ENCODE measurements at places on chromosomes 5 and 9. TPM values are rescaled to one million over a fixed set of nuclear protein-coding genes. Genes with fewer than 3 reads are reported as not detected.

- no peak for DNase-seq
These were observed 23.5 kb downstream of the PCSK5 start for GRCh38 chr9:75914002-75914401.

Gene LTC4S
- 19.7 TPM for total RNA-seq

GRCh38 chr9:125446561-125447094 is 185.0 kb downstream of the GAPVD1 start:
- DNase-seq, result no peak

DNA sequence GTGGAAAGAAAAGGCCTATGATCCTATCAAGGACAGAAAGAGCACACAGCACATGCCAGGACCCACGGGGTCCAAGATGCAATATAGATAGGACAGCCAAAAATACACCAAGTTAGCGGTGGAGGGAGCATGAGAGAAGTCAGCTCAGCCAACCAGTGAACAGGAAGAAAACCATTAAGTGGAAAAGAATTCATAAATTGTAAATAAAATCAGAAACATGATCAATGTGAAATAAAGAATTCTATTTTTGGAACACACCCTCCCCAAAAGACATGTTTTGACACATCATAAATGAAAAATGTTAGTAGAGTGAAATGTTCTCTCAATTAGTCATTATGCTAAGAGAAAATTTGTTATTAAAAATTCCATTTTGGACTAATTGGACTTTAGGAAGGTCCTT is 35.6 kb downstream of the ATPSCKMT start:
- no peak for DNase-seq

DNA sequence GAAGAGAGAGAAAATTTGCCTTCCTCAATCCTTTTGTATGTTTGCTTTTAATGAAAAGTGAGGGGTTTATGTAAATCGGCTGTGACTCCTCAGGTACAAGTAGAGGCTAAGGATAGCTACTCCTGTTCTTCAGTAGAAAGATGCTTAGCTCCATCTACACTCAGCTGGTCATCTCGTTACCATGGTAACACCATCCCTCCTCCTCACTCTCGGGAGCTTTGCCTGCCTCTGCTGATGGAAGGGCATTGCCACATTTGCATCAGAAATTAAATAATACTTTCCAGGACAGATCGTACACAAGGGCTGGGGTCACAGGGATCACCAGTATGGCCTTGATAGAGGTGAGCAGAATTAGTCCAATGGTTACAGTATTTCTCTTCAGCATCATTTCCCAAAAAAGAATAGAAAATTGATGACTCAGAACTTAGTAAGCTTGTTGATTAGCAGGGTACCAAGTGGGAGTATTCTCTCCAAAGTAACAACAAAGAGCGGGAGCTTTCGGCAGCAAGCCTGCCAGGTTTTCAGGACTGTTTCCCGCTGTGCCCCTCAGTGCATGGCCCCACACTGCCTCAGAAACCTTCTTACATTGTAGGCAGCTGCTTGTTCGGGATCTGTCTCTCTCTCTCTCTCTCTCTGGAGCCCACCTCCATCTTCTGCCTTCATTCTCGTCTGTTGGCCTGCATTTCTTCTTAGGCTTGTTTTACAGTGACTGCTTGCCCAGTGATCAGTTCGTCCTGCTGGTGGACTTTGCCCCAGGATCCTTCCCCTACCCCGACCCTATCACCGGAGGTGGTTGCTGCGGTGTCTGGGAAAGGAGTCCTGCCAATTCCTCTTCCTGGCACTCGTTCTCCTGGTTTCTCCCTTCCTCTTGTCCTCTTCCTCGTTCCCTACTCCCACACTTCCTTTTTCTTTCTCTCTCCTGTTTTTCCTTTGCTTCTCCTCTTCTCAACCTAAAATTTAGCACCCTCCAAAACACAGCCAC is 51.9 kb upstream of the SNAPC3 start:
- no peak for DNase-seq

- no peak for DNase-seq
These were observed 288.6 kb upstream of the DAB2 start for GRCh38 chr5:39713250-39713916.

- DNase-seq, result no peak
These were observed 33.6 kb downstream of the SUB1 start for GRCh38 chr5:32618962-32619361.

Gene GNG10
- 49.9 TPM for total RNA-seq

- DNase-seq, result peak; percentile 35
These were observed 10.4 kb upstream of the CMBL start for GRCh38 chr5:10317825-10318682.

GRCh38 chr9:20620650-20621470 is 1.4 kb downstream of the MLLT3 start:
- DNase-seq, result peak; percentile 83

GRCh38 chr5:17189381-17190036 is 27.9 kb upstream of the BASP1 start:
- peak; percentile 85 for DNase-seq

GRCh38 chr5:88688984-88689667 is 193.9 kb downstream of the MEF2C start:
- DNase-seq, result no peak

DNA sequence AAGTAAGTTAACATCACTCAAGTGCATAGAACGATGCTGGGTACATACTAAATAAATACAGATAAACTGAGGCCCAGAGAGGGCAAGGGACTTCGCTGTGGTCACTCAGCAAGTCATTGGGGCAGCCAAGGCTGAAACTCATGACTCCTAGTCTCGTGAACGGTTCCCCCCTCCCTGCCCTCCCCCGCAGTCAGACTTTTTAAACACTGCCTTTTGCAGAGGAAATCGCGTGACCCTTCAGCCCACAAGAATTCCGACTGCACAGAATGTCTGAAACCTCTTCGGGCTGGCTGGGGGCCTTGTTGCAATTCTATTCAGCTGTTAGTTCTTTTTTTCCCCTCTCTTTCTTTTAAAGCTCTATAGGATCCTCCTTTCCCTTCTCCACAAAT is 28.1 kb downstream of the NEK6 start:
- DNase-seq, result peak; percentile 94

- DNase-seq, result no peak
These were observed 381.6 kb upstream of the PRR16 start for GRCh38 chr5:120082316-120083068.

DNA sequence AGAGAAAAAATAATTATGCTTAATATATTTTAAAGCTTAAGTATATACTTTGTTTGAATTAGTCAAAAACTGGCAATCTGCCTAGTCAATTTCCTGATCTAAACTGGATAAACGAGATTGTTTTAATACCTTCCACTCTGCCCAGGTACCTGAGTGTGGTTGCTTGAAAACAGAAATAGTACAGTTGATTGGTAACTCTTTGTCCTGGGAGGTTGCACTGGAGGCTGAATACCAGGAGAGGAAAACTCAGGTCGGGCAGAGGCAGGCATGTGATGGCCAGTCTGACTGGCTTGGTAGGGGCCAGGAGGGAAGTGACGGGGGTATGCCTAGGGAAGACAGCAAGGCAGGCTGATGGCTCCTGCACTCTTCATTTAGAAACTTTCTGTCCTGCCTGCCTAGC is 80.2 kb downstream of the PIK3R1 start:
- DNase-seq, result no peak

- no peak for DNase-seq
These were observed 4.3 kb upstream of the FAT2 start for GRCh38 chr5:151595411-151595826.

GRCh38 chr9:115212832-115213231 is 94.9 kb upstream of the TNC start:
- no peak for DNase-seq

Gene GLDC
- total RNA-seq, result 0.52 TPM

Gene TAS2R1
- total RNA-seq, result not detected

Gene SEMA6A
- total RNA-seq, result 18.6 TPM

- DNase-seq, result no peak
These were observed 103.1 kb upstream of the SARDH start for GRCh38 chr9:133841167-133841812.

Gene CBY3
- total RNA-seq, result not detected

GRCh38 chr5:121628783-121629182 is 222.9 kb upstream of the FTMT start:
- DNase-seq, result no peak

Gene LRRTM2
- total RNA-seq, result 0.10 TPM

- no peak for DNase-seq
These were observed 69.8 kb downstream of the CMYA5 start for GRCh38 chr5:79759436-79759835.

Gene SURF6
- total RNA-seq, result 11.5 TPM

Gene RPL12
- 993 TPM for total RNA-seq

GRCh38 chr9:19551124-19551929 is 142.5 kb downstream of the ACER2 start:
- DNase-seq, result no peak

Gene PCDH12
- total RNA-seq, result 8.7 TPM

Gene EXD3
- 13.9 TPM for total RNA-seq

- DNase-seq, result peak; percentile 93
These were observed 654 bp downstream of the PURA start for GRCh38 chr5:140114341-140115185.

- no peak for DNase-seq
These were observed 16.2 kb upstream of the ERAP1 start for GRCh38 chr5:96823900-96824380.

GRCh38 chr9:2913026-2913425 is 69.1 kb upstream of the PUM3 start:
- DNase-seq, result no peak

DNA sequence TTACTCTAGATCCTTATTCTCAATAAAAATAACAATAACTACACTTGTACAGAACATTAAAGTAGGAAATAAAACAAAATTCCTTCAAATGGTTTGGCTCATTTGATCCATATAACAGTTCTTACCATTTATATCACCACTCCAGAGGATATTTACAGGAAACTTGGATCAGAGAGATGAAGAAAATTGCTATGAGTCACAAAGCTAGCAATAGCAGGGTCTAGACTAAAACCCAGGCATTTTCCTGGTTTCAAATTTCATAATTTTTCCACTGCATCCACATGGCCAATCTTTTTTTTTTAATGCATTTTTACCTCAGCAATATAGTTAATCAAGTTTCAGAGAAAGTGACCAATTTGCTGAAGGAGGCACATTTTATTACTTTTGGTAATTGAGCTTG is 299.2 kb downstream of the ELAVL2 start:
- DNase-seq, result no peak

GRCh38 chr9:111094433-111094924 is 56.2 kb upstream of the LPAR1 start:
- DNase-seq, result no peak

DNA sequence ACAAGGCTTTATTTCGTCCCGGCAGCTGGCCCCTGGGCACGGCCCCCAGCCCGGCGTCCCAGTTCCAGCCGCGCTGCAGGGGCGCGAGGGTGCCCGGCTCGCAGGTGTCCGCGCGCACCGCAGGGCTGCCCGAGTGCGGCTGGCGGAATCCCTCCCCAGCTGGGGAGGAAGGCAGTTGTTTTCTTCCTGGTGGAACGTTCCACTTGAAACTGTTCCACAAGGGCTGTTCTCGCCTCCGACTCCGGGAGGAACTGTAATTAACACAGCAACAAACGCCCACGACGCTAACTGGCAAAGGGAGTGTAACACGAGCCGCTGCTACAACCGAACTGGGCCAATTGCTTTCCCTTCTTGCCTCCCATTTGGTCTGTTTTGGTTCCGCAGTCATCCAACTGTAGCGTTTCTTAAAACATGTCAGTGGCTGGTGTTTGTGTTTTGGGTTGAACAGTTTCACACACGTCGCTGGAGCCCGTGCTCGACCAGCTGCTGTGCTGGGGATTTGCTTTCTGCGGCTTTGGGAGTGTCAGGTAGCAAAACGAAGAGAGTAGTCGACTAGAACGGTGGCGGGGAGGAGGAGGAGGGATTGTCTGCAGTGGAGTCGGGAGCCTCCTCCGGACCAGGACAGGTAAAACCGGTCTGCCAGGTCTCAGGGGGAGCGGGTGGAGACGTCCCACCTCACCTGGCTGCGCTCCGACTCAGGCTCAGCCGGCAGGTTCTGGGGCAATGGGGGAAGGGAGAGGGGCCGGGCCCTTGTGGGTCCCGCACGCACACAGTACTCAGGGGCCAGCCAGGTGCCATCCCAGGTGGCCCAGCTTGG is 131.6 kb upstream of the NIPBL start:
- peak; percentile 84 for DNase-seq

Gene MSMP
- total RNA-seq, result not detected

GRCh38 chr5:143606043-143606752 is 202.7 kb upstream of the NR3C1 start:
- no peak for DNase-seq

GRCh38 chr5:144549580-144549979 is 378.9 kb downstream of the KCTD16 start:
- no peak for DNase-seq

- DNase-seq, result no peak
These were observed 20.4 kb downstream of the CNOT8 start for GRCh38 chr5:154878642-154879335.

DNA sequence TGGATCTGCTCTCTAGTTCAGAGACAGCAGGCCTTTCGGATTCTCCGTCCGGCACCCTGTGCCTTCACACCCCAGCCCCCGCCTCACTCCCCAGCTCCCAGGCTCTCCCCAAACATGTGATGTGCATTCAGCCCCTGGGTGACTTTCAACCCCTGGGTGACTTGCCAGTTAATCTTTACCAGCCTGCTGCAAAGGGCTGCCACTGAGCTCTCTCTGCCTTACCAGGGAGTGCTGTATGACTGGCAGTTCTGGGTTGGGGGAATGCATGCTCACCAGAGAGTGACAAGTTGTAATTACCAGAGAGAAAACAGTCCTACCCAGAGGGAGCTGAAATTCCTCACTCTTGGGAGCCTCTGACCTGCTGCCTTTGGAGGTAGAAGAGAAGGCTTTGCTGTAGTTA is 4.9 kb upstream of the ADRA1B start:
- DNase-seq, result no peak

GRCh38 chr5:180618829-180619562 is 27.7 kb upstream of the SCGB3A1 start:
- DNase-seq, result no peak

- peak; percentile 77 for DNase-seq
These were observed at the start of gene PLPPR1 for GRCh38 chr9:101028346-101029314. Gene PLPPR1 (plus strand): TSS chr9:101028727.

DNA sequence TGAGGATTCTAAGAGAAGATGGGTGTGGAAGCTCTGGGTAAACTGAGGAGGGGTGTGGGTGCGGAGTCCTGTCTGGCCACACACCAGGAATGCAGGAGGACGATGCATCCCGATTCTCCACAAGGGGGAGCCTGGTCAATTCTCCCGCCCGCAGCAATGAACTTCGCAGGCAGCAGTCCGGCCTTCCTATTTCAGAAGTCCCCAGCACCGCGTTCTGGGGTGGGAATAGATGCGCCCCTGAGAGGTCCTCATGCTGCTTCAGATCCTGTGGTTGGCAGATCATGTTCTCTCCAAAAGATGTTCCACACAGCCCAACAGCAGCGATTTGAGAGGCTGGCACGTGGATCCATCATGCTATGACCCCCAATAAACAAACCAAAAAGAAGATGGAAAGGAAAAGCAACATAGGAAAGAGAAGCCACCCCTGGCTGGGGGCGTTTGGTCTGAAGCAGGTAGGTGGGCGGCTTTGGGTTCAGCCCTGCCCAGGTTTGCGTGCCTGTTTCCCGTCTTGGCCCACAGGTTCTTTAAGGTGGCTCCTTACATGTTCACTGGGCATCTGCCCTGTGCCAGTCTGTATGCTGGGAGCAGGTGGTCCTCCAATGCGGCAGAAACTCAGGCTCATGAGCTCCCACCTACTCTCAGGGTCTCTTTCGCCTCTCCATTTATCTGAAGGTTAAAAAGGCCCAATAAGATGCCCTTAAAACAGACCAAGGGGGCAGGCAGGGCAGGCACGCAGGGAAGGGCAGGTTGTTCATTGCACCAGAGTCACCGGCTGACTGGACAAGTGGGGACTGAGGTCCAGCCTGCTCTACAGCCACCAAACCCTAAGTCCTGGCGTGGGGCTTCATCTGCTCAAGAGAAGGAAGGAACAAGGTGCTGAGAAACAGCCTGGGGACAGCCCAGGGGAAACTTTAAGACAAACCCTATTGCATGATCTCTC is 171.6 kb downstream of the PAX5 start:
- DNase-seq, result peak; percentile 78

GRCh38 chr5:153659039-153659736 is 168.7 kb downstream of the GRIA1 start:
- no peak for DNase-seq

Gene CARD6
- total RNA-seq, result 14.9 TPM
